ENCODE measurements at places on chromosomes 4 and X.

GRCh38 chr4:182015014-182015413, 228.2 kb upstream of the TENM3 start:
- no peak for DNase-seq

GRCh38 chr4:169341490-169341889, 70.7 kb upstream of the SH3RF1 start:
- DNase-seq: no peak

- no peak for DNase-seq
Observed at GRCh38 chr4:41660352-41660751, 88.2 kb downstream of the PHOX2B start.

GRCh38 chr4:171353535-171353934, 459.7 kb upstream of the GALNTL6 start:
- DNase-seq: no peak

- DNase-seq: no peak
Observed at GRCh38 chr4:1533501-1534064, 127.3 kb upstream of the NKX1-1 start.

DNA sequence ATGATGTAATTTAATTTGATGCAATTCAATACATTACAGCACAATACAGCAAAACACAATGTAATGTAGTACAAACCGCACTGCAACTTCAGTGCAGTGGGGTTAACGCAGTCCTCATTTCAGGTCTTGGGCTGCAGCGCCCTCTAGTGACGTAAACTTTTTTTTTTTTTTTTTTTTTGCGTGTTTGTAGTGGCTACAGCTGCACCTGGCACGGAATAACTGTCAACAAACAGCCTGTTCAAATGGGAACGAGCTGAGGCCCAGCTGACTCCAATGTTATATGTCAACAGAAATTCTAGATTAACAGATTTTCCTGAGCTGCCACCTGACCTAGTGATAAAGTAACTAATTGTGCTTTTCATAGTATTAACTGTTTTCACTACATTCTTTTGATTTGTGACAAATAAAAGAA, 33.5 kb upstream of the RASSF6 start:
- peak; percentile 43 for DNase-seq

GRCh38 chrX:7788334-7788733, 54.6 kb upstream of the VCX start:
- DNase-seq: no peak

- DNase-seq: no peak
Observed at GRCh38 chr4:42446823-42447222, 49.5 kb downstream of the SHISA3 start.

- no peak for DNase-seq
Observed at GRCh38 chr4:2831611-2832308, 11.9 kb upstream of the ADD1 start.

DNA sequence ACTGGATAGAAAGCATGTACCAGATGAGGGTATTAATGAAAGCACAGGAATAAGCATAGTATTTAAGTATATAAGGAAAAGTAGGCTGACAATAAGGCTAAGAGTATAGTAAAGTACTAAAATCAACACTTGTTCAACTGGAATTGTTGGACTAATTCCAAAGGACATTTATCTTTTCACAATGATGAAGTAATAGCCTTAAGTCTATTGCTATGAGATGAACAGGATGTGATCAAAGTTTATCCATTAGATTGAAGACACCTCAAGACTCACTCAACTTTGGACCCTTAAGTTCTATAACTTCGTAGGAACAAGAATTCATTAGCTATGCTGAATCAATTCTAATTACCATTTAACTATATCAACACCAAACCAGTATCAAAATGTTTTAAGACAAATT, 7.6 kb downstream of the MAD2L1 start:
- DNase-seq: no peak

DNA sequence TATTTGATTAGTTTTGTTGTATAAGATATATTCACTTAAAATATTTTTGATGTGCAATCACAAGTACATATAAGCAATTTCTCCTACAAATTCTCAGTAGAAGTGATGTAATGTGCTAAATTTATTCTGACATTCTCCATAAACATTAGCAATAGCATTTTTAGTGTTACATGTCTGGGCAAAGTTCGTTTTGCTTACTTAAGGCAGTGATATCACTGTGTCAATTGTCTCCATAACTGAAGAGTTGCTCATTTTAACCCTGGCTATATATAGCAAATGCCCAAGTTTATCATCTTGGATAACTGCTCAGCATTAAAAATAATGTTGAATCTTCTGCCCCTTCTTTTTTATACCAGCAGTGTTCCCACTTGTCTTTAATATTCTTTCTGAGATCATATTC, 340.0 kb upstream of the NDST4 start:
- DNase-seq: no peak

GRCh38 chr4:64062991-64063390, 346.3 kb downstream of the TECRL start:
- no peak for DNase-seq

DNA sequence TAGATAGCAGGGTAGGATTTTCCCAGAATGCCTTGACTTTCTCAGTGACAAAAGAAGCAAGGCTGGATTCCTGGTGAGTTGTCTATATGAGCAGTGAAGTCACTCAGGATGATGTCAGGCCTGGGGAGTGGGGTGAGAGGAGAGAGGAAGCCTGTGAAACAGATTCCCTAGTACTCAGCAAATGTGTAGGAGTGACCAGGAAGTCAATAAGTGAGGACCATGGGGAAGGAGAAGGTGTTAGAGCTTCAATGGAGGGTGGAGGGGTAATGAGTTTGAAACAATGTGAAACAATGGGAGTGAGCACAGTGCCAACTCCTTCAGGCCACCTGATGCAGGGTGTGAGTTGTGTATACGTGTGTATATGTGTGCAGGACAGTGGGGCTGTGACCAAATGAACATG, 2.4 kb upstream of the SLC9A6 start:
- DNase-seq: no peak

DNA sequence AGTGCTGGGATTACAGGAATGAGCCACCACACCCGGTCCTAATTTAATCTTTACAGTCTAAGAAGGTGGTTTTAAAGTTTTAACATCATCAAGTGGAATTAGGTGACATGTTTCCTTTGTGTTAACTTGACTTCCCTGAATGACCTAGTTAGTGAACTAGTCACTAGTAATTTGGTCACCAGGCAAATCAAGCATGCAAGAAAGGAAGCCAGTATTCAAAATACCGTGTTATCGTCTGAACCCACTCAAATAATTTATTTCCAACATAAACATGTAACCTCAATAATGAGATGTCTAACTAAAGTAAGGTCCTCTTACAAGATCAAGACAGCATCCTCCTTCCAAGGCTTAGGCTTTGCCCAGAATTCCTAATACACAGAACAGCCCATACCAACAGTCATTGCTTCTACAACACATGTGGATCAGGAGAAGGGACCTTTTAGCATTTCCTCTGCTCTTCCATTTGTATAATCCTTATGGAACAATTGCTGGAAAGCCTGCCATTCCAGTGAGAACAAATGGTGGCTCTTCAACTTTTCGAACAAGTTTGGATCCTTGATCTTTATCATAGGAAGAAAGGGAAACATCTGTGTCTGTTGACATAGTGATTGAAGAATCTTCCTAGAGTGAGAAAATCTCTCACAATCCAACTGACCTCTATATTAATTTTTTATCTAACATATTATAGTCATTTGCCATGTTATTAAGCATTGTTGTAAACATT, 97.2 kb downstream of the ANXA3 start:
- DNase-seq: no peak

DNA sequence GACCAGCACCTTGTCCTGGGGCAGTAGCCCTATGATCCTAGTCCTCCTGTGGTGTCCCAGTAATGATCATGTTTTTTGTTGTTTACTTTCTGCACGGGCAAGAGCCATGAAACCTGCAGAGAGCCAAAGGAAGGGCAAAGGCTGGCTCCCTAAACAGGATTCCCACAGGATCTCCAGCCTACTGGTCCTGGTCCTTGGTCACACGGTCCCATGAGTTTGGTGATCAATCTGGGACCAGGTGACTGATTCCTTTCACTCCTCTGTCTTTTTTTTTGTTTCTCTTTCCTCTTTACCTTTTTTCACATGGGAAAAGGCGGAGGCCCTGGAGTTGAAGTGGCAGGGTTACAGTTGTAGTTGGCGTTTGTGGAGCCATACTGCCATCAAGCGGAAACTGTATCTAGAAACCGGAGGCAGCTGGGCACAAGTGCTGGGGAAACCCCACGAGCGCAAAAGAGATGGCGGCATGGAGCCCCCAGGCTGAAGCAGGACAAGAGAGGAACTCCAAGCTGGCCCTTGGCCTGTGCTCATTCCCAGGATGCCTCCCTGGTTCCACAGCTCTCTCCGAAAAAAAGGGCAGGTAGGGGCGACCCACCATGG, 34.6 kb downstream of the NBDY start:
- no peak for DNase-seq

GRCh38 chrX:14697451-14697850, 168.1 kb downstream of the GLRA2 start:
- peak; percentile 2 for DNase-seq

- DNase-seq: no peak
Observed at GRCh38 chr4:112411781-112412550, 104.0 kb downstream of the NEUROG2 start.

DNA sequence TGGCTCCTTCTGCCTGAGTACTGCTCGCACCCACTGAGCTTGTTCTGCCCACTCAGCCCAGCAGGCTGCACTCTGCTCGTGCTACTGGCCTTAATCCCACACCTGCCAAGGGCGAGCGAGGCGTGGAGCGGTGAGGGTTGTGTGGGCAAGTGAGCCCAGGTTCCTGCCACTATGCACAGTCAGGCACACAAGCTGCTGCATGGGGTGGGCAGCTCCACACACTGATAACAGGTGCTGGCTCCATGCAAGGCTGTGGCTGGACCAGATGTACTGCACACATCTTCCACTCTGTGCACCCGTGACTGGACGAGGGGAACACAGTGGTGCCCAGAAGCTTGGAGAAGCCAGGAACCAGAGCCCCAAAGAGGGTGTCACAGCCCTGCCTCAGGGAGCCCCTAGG, 184.3 kb upstream of the NUDT6 start:
- no peak for DNase-seq

DNA sequence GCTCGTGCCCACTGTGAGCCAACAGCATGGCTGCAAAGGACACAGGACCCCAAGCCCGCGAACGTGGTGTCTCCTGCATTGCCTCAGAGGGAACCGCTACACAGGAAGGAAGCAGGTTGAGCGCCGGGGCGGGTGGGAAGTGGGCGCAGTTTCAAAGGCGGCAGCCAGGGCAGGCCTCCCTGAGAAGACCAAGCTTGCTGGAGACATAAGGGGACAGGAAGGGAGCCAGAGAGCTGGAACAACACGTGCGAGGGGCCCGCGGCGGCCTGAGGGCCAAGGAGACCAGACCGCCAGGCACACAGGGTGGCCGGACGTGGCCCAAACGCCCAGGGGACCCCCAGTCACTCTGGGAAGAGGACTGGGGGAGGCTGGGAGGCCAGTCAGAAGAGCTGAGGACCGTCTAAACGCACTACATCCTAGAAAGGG, 32.0 kb downstream of the CTBP1 start:
- no peak for DNase-seq

DNA sequence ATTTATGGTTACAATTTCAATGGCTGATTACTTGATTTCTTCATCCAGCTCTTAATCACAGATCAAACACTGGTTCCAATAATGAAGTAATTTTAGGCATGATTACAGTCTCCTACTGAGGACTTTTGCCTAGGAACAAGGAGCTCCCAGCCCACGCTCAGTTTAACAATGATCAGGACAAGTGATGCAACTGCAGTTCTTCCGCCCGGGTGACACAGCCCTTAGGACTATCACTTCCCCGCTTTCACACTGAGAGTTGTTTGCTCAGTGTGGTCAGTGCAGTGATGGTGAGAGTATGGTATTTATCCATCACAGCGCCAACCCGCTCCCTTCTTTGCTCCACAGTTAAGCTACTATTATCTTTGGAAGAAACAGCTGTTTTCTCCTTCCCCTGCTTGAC, 203.2 kb upstream of the MBNL3 start:
- DNase-seq: no peak

DNA sequence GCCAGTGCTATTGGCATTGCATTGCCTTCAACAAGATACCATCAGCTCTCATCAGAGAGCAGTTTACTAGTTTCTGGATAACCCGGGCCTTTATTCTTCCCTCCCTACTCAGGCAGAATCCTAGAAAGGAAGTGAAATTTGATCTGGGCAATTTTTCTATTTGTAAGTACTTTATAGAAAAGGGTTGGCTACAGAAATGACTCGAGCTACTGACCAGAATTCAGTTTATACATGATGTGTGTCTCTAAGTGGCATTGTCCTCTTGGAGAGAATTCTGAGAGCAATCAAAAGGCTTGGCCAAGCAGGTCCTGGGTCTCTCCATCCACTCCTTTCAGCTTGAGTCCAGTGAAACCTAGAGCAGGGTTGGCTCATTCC, 192.7 kb upstream of the LEF1 start:
- no peak for DNase-seq

- no peak for DNase-seq
Observed at GRCh38 chr4:142405695-142406498, 440.2 kb downstream of the INPP4B start.

GRCh38 chr4:82713856-82714255, 84.7 kb downstream of the SCD5 start:
- no peak for DNase-seq

GRCh38 chr4:77699731-77700210, 94.2 kb downstream of the CXCL13 start:
- DNase-seq: no peak

- peak; percentile 23 for DNase-seq
Observed at GRCh38 chr4:74675673-74676279, 118.5 kb downstream of the BTC start.

- no peak for DNase-seq
Observed at GRCh38 chrX:37350034-37350365, 836 bp downstream of the PRRG1 start.

- DNase-seq: no peak
Observed at GRCh38 chrX:127764674-127765073, 287.5 kb downstream of the ACTRT1 start.

GRCh38 chr4:10272511-10272910, 155.9 kb upstream of the WDR1 start:
- DNase-seq: no peak

DNA sequence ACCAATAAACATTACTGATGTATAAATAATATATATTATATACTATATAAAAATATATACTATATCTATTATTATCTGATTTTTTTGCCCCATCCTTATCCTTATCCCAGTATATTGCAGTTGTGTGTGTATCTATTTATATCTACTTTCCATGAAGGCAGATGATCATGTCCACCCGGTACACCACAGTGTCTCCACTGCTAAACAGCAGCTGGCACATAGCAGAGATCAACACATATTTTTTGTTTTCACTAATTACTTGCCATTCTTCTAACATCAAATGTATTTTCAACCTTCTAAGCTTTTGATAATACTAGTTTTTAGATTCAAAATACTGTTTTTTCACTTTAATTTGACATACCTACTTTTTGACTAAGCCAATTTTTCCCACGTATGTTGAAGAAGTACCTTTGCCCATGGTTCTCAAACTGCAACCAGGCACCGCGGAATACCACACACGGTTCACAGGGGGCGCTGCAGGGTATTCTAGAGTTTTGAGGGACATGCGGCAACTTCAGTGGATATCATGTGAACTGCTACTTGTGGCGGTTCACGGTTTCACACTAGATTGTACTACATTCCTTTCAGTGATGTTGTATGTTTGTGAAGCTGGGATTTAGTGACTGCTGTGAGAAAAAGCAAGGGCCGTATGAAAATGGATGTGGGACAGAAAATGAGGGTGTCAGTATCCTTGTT, 182.5 kb upstream of the NPY2R start:
- DNase-seq: peak; percentile 2

GRCh38 chr4:114599231-114599902, 760 bp downstream of the UGT8 start:
- DNase-seq: no peak
